ENCODE measurements at places on chromosomes 11 and 22.

DNA sequence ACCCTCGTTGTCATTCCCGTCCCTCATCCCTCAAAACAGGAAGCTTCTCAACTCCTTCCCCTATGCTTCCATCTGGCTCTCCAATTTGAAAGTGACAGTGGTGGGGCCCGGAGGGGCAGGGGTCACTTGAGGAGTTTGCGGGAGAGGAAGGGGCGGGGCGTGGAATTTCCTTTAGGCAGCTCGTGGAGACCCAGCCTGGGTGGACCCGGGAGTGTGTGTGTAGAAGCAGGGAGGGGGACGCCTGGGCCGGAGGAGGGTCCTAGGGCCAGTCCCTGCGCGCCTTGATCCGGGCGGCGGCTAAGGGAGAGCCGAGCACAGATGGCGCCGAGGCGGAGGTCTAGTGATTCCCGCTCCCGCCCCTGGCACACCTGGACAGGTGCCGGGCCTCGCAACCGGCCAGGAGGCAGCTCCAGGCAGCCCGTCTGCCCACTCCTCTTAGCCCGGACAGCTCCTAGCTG, 7.8 kb upstream of the PAX6 start:
- DNase-seq = no peak

GRCh38 chr11:86591631-86592030, 80.8 kb downstream of the ME3 start:
- DNase-seq = no peak

DNA sequence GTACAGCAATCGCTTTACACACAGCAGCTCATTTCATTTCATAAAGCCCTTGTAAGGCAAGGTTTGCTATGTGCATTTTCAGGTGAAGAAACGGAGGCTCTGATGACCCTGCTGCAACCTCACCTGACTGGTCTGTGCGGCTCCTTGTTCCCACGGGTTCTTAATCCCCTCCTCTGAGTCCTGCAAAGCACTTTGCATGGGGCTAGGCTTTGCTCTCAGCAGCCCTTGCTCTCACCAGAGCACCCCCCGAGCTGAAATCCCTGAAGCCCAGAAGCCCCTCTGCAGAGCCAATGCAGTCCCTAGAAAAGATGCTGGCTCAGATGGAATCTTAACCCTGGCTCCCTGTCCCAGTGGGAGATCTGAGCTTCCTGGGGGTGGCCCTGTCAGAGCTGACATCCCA, 11.0 kb upstream of the APOL6 start:
- no peak for DNase-seq

- DNase-seq = no peak
Observed at GRCh38 chr11:111762981-111763643, 3.1 kb downstream of the PPP2R1B start.

- DNase-seq = no peak
Observed at GRCh38 chr22:24827296-24827695, 21.3 kb downstream of the SGSM1 start.

GRCh38 chr11:47186700-47187695, 764 bp upstream of the PACSIN3 start:
- peak; percentile 73 for DNase-seq

DNA sequence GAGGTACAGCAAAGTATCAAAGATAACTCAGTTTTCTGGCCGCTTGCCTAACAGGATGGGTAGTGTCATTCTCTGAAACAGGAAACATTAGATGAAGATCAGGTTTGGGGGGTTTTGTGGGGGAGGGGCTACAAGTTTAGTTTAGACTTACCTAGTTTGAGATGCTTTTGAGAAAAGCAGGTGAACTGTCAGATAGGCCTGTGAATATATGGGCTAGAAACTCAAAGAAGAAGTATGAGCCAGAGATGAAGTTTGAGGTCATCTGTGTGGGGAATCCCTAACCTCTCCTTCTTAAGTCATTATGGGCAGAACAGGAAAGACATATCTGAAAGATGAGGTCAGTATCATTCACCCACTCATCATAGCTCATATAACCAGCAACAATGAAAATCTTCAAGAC, 11.9 kb downstream of the HOATZ start:
- no peak for DNase-seq

GRCh38 chr11:108752297-108752751, 87.5 kb downstream of the DDX10 start:
- no peak for DNase-seq

- peak; percentile 66 for DNase-seq
Observed at GRCh38 chr11:134261626-134262488, 8.5 kb downstream of the ACAD8 start.

DNA sequence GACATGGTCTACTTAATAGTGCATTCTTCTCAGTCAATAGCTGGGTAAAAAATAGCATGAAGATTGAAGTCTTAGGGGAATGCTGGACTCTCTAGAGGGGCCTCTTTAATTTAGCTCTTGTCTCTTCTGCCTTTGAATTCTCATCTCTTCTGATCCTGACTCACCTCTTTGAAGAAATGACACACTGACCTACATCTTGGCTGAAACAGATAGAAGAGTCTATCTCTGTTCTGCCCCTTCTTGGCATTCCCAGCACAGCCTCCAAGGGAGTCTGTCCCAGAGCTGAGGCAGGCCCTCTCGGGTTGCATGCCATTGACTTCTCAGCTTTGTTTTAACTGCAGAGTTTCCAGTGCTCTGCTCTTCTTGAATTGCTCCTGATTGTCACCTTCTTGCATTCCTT, 55.7 kb downstream of the PTPRJ start:
- no peak for DNase-seq

DNA sequence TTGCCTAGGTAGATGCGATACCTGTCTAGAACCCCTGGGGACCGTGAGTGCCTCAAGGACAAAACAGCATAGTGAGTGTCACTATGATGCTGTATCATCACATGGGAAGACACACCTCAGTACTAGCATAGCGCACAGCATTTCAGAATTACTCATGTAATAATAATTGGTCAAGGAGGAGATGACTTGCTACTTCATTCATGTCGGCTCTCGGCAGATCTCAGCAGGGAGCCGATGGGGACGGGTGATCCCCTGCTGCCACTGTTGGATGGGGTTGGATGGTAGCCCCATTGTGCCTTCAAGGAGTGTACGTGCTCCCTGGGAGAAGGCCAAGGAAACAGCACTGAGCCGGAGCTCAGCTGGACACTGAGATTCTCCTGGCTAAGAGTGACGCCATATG, 186.9 kb downstream of the EFCAB6 start:
- no peak for DNase-seq

DNA sequence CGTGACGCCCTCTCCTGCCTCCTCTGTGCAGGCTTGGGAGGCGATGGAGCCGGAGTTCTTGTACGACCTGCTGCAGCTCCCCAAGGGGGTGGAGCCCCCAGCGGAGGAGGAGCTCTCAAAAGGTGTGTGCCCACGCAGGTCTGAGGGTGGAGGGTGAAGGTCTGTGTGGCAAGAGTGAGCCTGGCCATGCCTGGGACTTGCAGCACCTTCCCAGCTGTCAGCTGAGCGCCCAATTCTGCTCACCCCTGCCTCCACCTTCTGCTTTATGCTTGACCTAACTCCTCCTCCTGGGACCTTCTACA, 2.5 kb downstream of the PARVG start:
- DNase-seq = no peak

GRCh38 chr11:67288198-67288451, 978 bp upstream of the ANKRD13D start:
- no peak for DNase-seq

Measured in activated naive CD4-positive, alpha-beta T cell treated with anti-CD3 and anti-CD28 coated beads, Interleukin-2, amount 10 ng/mL, durations not matched to agents 7 days and 5 days (primary cell).